ENCODE measurements at places on chromosomes 1 and 21. TPM values are rescaled to one million over a fixed set of nuclear protein-coding genes. Genes with fewer than 3 reads are reported as not detected.

Gene TSPAN1
- 578 TPM for total RNA-seq

Gene PBX1
- 91.5 TPM for total RNA-seq

Gene AMY2B
- 31.1 TPM for total RNA-seq

DNA sequence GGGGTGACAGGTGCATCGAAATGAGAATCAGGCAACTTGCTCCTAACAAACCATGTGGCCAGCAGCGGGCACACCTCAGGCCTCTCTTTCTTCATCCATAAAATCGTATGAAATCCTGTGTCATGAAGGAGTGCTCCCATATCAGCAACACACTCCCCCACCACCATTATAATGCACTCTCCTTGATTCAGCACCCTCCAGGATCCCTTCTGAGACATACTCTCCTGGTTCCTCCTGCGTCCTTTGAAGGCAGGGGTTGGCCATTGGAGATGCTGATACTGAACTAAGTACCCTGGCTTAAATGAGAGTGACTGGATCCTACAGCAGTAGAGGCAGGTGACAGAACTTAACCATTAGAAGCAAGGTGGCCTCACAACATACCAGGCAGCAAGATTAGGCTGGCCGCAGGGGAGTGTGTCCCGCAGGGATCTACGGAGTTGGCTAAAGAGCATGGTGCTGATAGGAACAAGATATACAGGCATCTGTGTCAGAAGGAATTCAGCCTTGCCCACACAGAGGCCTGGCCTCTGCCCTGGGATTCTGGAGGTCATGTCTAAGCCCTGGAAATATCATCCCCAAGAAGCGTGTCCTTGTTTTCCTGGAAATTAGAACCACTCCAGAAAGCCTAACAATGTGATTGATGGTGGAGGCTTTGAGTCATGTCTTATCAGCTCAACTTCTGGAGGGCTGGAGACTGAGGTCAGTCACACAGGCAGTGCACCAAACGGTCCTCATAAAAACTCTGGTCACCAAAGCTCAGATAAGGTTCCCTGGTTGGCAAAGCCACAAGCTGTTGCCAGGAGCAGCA lies 16.8 kb downstream of the S100A7A start:
- no peaks in the 10 kb centered on the region for H3K27me3 ChIP-seq
- no peaks in the 10 kb centered on the region for H3K36me3 ChIP-seq
- no peaks in the 10 kb centered on the region for H3K4me1 ChIP-seq
- H3K4me3 ChIP-seq, result no peak overlapping the region
- H3K27ac ChIP-seq, result no peak overlapping the region

DNA sequence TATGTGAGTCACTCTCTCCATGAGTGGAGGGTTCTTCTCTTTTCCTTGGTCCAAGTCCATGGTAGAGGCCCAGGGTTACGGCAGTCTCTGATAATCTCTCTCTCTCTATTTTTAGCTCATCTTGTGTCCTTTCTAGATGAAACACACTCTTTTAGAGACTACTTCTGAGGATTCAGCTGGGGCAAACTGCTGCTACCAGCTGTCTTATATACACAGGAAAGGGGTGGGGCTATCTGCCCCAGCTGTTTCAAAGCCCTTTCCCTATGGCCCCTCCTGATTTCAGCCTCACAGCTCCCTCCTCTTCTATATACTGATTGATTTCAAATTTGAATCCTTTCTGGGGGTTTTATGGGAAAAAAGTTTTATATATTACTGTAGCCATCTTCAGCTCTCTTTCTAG lies 324.8 kb downstream of the RWDD3 start:
- no peaks in the 10 kb centered on the region for H3K36me3 ChIP-seq
- DNase-seq, result no peak
- H3K27ac ChIP-seq, result no peak overlapping the region
- H3K27me3 ChIP-seq, result no peaks in the 10 kb centered on the region

Data from kidney (tissue), 22 donors.